ENCODE measurements at places on chromosomes 6 and 20.

GRCh38 chr6:28336284-28337120 is 554 bp upstream of the ZSCAN31 start:
- DNase-seq: no peak

GRCh38 chr6:30790724-30791383 is 46.5 kb upstream of the IER3 start:
- no peak for DNase-seq

DNA sequence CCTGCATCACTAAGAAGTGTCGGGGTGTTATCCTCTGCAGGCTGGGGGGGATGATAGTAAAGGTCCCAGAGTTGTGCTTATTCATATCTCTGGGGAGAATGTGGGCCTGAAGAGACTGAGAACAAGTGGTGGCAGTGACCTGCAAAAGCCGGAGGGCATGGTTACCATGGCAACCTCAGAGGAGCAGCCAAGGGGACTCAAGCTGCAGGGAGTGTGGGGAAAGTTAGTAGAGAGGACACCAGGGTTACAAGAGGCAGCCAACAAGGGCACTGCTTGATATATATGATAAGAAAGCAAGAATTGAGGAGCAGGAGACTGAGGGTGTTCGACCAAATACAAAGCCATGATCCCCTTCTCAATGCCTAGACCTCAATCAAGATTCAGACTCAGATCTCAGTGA is 46.1 kb downstream of the HLA-F start:
- DNase-seq: no peak

GRCh38 chr20:2237059-2237458 is 58.7 kb upstream of the TGM3 start:
- DNase-seq: no peak

DNA sequence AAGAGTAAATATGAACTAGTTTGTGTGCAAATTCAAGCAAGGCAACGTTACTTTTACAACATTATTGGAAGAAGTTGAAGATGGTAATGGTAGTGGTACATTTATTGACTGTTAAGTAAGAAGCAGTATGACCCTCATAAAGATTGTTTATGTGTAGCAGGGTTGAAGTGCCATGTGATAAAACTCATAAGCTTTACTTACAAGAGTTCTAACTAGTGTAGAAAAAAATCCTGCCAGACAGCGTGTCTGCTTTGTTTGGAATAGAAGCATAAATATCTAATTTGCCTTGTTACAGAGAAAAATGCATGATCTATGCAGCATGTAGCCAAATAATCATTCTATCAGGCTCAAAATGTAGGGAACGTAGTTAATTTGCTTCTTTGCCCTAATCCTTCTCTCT is 450.8 kb upstream of the SOX4 start:
- DNase-seq: no peak
